ENCODE measurements at places on chromosomes 2 and 18.

GRCh38 chr18:76844742-76845477 is 22.6 kb downstream of the ZNF236 start:
- DNase-seq: no peak

DNA sequence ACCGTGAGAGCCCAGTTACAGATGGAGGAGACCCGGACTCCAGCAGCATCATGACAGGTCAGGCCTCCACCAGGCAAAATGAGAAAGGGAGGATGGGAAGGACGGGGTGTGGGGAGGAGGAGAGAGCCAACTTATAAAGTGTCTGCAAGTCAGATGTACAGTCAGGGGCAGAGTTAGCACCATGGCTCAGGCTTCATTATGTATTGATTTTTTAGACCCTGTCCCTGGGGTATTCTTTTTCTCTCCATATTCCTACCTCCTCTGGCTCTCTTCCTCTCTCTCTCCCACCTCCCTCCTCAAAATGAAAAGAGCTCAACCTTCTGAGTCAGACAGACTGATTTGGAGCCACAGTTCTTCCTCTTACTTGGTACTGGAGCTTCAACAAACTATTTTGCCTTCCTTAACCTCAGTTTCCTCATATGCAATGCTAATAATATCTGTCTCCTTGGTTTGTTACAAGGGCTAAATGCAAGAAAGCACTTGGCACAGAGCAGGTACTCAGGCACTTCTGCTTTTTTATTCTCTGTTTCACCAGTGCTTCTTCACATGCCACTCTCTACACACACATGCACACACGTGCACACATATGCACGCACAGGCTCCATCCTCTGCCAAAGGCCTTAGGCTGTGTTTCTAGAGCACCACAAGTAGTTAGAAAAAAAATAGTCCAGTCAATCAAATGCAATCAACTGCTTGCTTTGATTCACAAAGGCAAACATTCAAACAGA is 92.3 kb upstream of the PKDCC start:
- DNase-seq: no peak

- DNase-seq: no peak
These were observed 27.7 kb downstream of the HS1BP3 start for GRCh38 chr2:20623241-20623640.

DNA sequence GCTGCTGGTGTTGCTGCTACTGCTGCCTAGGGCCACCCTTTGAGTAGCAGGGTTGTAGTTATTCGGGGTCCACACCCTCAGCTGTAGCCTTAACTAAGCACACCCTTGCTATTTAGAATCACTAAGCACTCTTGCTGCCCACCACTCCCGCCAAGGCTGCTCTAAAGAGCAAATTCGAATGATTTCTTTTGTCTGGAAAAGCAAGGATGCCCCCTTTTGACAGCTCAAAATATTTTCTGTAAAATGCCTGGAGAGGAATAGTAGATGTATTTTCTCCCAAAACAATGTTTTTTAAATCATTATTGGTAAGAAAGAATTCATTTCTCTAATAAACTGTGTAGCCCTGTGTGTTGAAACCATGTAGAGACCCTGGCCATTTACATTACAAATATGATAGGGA is 80.8 kb upstream of the PAPOLG start:
- DNase-seq: no peak

Data from activated CD4-positive, CD25-positive, alpha-beta regulatory T cell (primary cell).